ENCODE measurements at places on chromosomes 16 and 17.

- DNase-seq, result peak; percentile 97
Measured at GRCh38 chr16:2968738-2969544, at the start of gene PAQR4. PAQR4 (plus strand) TSS chr16:2969348; CDS start chr16:2969675, 327 bp downstream.

DNA sequence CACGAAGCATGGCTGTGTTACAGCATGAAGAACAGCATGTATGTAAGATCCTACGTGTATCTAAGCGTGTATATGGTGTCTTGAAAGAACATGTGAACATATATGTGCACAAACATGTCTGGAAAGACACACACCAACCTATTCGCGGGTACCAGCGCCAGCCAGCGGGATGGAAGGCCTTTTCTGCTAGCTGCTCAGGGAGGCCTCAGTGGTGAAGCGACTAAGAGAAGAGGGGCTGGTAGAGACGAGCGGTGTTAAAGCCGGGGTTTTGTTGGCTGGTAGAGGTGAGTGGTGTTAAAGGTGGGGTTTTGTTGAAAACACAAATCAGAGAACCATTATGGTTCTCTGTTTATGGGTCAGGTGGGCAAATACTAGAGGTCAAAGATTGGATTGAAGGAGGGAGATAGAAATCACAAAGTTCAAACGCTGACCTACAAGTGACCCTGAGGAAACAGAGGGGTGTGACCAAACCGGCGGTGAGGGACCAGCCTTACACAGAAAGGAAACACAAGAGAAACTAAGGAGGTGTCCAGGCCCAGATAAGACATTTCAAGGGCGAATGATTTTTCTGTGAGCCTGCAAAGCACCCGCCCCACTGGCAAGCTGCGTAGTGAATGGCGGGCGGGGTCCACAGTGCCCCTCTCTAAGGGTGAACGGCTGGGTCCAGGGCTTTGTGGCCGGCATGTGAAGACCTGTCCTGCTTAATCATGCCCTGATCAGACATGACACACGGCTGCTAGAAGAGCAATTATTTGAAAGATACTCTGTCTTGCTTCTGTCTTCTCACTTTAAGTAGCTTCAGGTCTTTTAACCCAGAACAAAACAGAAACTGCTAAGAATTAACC is 8.1 kb downstream of the ZCCHC14 start:
- DNase-seq, result no peak

DNA sequence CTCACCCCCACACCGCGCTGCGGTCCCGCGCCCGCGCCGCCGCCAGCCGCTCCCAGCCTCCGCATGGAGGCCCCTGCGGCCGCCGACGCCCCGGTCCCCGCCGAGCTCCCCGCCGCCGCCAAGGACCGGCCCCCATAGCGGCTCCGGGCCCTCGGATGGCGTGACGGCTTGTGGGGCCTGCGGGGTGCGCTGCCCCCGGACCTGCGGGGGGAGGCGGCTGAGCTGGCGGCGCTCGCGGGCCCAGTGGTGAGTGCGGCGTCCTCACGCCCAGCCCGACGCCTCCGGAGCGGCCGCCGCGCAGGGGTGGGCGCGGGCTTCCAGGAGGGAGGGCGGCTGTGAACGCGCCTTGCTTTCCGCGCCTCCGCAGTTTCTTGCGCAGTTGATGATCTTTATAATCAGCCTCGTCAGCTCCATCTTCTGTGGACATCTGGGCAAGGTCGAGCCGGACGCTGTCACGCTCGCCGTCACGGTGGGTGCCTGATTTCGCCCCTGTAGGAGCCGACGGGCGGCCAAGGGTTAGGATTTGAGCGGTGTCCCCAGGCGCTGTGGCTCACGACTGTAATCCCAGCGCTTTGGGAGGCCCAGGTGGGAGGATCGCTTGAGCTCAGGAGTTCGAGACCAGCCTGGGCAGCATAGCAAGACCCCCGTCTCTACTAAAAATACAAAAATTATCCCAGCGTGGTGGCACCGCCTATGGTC is 46.4 kb downstream of the SLC47A1 start:
- DNase-seq, result peak; percentile 59

- no peak for DNase-seq
Measured at GRCh38 chr17:75340631-75341030, 51.4 kb upstream of the SLC25A19 start.

DNA sequence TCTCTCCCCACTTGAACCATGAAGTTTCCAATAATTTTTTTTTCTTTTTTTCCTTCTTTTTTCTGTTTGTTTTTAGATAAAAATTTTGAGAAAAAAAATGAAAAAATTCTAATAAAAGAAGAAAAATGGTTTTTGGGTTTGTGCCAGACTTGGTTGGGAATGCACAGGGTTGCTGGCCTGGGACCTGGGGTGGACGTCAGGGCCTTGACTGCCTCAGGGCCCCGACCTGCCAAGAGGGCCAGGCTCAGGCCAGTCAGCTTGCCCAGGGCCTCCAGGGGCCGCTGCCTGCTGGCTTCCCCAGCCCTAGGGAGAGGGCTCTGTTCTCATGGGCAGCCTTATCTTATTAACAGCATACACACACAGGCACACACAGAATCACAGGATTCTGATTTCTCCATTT is 6.5 kb downstream of the TBX6 start:
- no peak for DNase-seq

DNA sequence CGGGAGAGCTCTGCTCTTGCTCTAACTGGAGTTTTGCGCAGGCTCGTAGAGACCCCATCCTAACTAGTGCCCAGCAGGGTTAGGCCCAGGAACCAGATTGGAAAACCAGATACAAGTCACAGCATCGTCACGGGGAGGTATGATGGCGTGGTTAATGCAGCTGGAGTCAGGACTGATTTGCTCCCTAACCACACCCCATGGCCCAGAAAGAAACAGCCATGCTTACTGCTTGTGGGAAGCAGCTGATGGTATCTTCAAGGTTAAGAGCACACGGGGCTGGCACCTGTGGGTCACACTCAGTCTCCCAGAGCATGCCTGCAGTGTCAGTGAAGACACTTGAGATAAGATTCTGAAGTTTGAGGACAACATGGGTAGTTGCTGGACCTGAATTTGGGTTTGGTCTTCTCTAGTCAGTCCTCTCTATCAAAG is 60.2 kb downstream of the WIPI1 start:
- DNase-seq, result no peak

GRCh38 chr17:1192911-1193699 is 13.3 kb upstream of the ABR start:
- no peak for DNase-seq

- DNase-seq, result peak; percentile 31
Measured at GRCh38 chr17:29929006-29929532, 959 bp downstream of the SSH2 start.

- DNase-seq, result no peak
Measured at GRCh38 chr17:28527181-28527681, 21.1 kb downstream of the FOXN1 start.

GRCh38 chr17:35890774-35891155 is 10.6 kb upstream of the CCL5 start:
- no peak for DNase-seq

DNA sequence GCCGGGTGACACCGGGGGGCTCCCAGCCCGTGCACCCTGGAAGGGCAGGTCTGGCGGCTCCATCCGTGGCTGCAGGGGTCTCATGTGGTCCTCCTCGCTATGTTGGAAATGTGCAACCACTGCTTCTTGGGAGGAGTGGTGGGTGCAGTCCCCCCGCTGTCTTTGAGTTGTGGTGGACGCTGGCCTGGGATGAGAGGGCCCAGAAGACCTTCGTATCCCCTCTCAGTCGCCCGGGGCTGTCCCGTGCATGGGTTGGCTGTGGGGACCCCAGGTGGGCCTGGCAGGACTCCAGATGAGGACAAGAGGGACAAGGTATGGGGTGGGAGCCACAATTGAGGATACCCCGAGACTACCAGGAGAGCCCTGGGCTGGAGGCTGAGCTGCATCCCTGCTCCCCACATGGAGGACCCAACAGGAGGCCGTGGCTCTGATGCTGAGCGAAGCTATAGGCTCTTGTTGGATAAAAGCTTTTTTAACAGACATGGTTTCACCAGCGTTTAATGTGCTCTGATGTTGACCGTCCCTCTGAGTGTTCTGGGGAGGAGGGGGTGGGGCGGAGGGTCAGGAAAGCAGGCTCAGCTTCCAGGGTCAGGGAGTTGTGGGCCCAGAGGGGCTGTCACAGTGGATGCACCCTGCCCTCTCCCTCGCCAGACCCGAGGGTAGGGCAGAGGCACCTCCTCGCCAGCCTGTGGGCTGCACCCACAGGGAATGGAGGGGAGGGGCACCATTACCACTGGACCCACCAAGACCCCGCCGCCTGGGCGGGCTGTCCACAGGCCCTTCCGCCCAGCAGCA is 5.4 kb downstream of the SPATA2L start:
- DNase-seq, result no peak

- DNase-seq, result no peak
Measured at GRCh38 chr17:81257533-81257932, 18.4 kb downstream of the NDUFAF8 start.

GRCh38 chr16:67327743-67328142 is 1.1 kb downstream of the LRRC36 start:
- no peak for DNase-seq

- DNase-seq, result peak; percentile 97
Measured at GRCh38 chr17:4899341-4900230, at the start of gene C17orf107. C17orf107 (plus strand) TSS chr17:4899536; CDS start chr17:4899763, 227 bp downstream.

GRCh38 chr17:48530887-48531272 is at the start of gene HOXB1:
HOXB1 (minus strand) TSS chr17:48531011; CDS start chr17:48530904, 107 bp downstream.
- no peak for DNase-seq

GRCh38 chr17:50027881-50028735 is 27.8 kb upstream of the ITGA3 start:
- DNase-seq, result peak; percentile 89

DNA sequence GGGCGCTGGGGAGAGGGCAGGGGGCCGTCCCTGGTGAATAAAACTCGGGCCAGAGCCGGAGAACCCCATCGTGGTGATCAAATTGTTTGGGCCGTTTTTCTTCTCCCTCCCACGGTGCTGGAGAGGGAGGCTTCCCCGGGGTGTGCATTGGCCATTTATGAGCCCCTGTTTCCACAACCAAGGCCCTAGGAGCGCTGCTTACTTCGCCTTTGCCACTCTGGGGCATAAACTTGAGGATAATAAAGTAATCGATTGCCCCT is 544 bp downstream of the CCP110 start:
- no peak for DNase-seq

DNA sequence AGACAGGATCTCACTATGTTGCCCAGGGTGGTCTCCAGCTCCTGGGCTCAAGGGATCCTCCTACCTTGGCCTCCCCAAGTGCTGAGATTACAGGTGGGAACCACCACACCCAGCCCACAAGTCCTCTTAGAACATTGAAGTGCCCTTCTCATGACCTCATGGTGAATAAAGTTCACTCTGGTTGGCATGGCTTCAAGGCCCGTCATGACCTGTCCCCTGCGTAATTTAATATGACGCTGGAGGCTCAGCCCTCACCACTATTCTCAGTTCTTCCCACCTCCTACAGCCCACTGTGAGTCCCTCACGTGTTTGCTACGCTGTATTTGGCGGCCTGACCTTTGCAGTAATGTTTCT is 1.9 kb downstream of the ENDOV start:
- no peak for DNase-seq

DNA sequence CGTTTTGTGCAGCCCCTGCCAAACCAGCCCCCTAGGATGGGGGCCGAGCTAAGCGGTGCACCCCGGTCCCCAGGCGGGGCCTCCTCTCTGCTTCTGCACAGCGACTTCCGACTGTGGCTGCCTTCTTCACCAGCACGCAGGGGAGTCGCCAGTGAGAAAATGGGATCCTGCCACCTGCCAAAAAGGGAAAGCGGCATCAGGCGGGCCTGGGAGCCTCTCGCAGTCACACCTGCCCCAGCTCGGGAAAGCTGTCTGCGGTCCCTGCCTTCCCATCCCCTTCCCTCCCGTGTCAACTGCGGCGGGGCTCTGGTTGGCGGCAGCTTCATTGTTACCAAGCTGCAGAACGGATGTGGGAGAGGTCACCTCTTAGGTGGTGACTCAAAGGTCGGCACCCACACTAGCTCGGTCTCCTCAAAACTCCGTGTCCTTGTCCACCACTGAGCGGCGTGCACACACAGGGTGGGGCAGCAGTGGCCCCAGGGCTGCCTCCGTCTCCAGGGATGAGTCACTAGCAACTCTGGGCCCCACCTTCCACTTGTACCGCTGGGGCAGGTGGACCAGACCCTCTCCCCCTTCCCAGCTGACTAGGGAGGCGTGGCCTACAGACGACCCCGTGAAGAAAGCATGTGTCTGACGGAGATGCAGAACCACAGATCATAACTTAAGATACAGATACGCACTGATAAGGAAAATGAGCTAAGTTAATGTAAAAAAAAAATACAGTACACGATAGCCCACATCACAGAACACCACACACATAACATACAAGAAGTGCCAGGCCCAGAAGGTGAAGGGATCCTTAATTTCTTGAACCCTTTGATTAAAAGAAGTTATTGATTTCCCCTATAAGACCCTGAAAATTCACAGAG is 1.5 kb upstream of the PCYT2 start:
- no peak for DNase-seq

DNA sequence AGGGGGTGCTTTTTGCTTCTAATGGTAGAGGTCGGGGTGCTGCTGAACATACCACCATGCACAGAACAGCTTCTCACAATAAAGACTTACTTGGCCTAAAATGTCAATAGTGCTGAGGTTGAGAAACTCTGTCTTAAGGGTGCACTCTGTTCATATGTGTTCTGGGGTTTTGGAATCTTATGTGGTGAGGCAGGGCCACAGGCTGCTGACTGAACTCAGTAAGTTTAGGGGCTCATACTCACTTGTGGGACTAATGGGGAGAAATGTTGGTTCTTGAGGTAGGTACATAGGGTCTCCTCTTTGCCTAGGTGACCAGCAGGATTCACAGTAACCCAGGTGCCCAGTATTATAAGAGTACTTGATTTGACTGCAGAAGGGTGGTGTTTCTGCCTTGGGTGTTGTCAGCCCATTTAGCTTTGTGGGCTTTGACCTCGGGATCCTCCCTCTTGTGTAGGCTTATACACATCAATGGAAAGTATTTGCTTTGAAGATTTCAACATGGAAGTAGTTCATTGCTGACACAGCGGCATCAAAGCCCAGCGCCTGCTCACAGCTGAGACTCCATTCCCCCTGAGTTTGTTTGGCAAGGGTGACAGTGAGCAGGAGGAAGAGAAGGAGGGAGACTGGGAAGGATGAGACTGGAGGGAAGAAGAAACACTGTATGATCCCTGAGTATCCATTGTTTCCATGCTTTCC is 17.2 kb downstream of the SLC7A6 start:
- no peak for DNase-seq

GRCh38 chr16:71524566-71525553 is 1.4 kb upstream of the CHST4 start:
- no peak for DNase-seq

- peak; percentile 51 for DNase-seq
Measured at GRCh38 chr17:51166987-51167931, 1.0 kb downstream of the NME2 start.

- no peak for DNase-seq
Measured at GRCh38 chr17:78134899-78135385, 4.4 kb downstream of the TMC8 start.

- DNase-seq, result peak; percentile 71
Measured at GRCh38 chr17:78013683-78014467, 55.4 kb downstream of the TNRC6C start.

DNA sequence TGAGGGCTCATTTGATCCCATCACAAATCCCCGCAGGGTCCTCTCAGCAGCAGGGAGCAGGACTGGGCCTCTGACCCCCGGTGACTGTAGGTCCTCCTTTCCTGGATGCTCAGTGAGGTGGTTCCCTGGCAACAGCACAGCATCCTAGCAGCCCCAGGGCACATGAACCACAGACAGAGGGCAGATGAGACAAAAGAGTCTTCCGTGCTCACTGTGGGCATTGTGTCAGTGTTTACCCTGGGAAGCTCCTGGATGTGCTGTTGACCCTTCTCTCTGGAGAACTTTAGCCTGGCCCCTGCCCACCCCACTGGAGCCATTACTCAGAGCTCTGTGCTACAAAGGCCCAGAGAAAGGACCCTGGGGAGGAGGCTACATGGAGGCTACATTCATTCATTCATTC is 21.7 kb upstream of the TMEM220 start:
- no peak for DNase-seq

All from suppressor macrophage (primary cell).